Activated naive CD4-positive, alpha-beta T cell treated with anti-CD3 and anti-CD28 coated beads for 36 hours (primary cell): ENCODE measurements at places on chromosomes 7 and 10.

- no peak for DNase-seq
Observed at GRCh38 chr7:157689269-157690057, 352.7 kb downstream of the DNAJB6 start.

DNA sequence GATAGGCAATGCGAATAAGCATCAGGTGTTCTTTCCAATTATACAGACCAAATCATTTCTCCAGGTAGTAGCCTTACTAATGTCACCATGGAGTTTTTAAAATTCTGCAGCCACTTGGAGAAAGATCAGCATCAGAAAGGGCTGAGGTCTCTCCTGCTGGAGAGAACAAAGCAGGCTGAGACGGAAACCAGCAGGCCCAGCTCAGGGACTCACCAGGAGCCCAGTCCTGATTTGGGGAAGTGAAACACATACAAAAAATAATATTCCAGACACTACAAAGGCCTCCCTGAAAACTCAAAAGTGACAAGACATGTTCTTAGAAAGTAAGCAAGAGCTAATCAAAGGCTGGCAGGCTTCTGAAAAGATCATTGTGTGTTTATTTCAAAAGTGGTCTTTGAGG, 207.1 kb upstream of the GHITM start:
- no peak for DNase-seq

- DNase-seq: no peak
Observed at GRCh38 chr10:93751832-93752231, 5.9 kb upstream of the LGI1 start.

DNA sequence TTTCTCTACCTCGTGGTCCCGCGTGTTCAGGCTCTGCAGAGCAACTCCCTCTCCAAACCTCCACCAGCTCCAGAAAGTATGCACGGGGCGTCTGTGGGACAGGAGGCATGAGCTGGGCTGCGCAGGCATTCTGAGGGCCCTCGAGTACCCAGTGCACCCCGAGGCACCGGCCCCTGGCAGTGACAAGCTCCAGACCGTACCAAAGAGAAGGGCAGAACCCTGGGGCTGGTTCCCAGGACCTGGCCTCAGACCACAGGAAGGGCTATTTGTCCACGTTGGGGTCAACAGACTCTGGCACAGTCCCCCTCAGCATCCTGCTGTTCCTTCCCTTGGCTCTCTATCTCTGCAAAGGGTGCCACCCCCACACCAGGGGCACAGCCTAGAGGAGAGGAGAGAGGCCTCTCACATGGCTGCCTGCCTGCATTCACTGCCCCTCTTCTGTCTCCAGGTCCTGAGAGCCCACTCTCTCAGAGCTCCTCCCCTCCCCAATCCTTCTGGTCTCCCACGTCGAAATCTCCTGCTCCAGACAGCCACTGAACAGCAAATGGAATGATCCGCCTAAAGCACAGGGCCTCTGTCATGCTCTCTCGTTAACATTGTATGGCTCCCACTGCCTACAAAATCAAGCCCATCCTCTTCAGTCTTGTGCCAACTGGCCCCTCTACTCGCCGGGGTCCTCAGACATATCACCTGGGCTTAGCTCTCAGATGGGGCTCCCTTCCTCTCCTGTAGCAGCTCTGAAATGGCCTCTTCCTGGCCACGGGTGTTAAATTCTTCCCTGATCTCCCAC, 96.3 kb downstream of the OAT start:
- no peak for DNase-seq

DNA sequence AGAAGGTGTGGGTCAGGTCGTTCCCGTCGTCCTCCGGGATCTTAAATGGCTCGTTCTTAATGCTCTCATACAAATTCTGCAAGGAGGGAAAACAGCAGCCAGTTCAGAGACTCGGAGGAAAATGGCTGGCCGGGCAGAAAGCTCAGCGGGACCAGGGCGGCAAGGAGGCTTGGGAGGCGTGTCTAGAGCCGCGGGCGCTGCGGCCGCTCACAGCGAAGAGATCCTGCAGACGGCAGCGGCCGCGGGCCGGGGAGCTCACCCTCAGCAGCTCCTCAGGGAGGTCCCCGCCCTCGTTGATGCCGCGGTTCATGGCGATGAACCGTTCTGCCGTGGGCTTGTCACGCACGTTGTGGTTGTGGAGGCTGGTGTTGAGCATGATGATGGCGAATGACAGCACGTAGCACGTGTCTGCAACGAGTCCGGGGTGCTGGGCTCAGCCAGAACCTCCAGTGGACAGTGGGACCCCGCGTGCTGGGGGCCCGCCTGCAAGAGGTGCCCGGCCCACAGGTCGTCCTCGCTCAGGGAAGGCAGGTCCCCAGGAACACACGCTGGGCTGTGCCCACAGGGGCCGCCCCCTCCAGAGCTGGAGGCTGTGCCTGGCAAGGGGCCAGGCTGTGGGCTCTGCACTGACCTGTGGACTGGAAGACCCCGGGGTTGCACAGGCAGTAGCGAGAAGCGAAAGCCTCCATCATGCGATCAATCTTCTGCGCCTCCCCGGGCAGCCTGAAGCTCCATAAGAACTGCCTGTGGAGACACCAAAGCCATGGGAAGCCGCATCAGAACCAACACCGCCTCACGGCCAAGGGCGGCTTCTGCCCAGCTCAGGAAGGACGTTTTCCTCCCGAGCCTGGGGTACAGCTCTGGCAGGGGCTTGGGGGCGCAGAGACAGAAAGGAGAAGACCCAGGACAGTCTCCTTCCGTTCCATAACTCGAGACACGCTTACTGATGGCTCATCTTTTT, 101.6 kb downstream of the CYTH3 start:
- no peak for DNase-seq

- DNase-seq: peak; percentile 53
Observed at GRCh38 chr10:115355162-115355760, 262.1 kb downstream of the ATRNL1 start.

GRCh38 chr7:116417593-116418345, 81.8 kb upstream of the CAV2 start:
- DNase-seq: no peak

DNA sequence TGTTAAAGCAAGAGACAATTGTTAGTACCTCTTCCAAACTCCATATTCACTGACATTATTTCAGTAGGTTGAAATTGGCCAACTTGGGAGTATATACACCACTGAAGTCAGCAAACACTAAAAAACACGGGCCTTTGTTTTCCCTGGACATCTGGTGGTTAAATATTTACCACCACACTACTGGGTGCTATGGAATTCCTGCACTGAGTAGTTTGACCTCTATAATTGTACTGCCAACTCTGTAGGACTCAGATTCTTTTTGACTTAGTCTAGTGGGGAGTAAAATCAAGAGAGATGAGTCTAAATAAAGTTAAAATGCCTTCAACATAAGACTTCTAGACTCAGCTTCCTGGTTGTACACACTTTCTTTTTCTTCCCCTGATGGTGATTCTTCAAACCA, 41.3 kb upstream of the TES start:
- no peak for DNase-seq

DNA sequence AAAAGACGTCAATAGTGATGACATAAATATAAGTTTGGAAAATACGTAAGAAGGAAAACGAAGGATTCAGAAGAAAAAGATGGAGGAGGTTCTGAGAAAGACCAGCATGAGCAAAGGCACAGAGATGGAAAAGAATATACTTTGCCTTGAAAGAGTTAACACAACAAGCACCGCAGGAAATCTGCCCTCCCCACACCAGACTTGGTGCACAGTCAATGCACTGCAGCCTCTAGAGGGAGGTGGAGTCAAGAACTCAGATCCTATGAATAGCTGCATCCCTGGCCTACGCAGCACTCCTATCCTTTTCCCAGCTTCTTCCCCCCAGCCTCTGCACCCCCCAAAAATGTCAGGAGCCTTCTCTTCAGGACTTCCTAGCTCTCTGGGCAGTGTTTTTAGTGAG, 1370.6 kb upstream of the LRRTM3 start:
- no peak for DNase-seq

- DNase-seq: no peak
Observed at GRCh38 chr7:29139796-29140195, 6.5 kb downstream of the CPVL start.

DNA sequence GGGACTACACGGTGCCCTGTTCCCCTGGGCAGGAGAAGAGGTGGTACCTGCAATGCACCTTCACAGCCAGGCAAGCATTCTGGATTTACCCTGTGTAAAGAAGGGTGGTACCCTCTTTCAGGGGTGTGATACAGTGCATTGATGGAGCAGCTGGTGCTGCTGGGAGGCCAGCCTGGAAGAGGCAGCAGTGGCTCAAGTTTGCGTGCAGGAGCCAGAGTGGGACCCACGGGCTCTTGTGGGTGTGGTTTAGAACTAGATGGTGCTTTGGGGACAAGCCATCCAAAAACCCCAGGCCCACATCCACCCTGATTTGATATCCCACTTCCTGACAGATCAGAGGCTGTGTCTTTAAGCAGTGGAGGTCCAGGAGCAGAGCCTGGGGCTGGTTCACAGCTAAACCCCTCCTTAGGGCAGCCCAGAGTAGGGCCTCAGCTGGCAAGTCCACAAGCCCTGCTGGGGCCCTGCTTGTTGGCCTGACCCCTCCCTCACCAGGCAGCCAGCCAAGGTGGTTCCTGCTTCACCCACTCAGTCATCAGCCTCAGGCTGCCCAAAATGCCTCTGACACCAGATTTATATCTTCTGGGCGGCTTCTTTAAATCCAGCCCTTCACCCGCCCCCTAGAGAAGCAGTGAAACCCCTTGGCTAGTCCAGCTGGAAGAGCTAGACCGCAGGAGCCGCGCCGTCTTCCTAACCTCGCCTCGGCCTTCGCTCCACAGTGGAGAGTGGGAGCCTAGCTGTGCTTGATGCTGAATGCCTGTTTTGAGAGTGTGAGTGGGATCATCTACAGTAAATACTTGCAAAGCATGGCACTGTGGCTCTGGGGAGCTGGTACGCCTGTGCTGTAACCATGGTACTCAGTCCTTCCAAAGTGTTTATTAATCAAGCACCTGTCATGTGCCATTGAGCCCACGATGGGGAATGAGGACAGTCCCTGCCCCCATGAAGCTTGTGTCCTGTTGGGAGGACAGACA, 1.4 kb upstream of the ASIC3 start:
- no peak for DNase-seq

- DNase-seq: no peak
Observed at GRCh38 chr10:86019141-86019540, 347.5 kb downstream of the GRID1 start.

GRCh38 chr7:47253650-47254080, 328.2 kb downstream of the TNS3 start:
- no peak for DNase-seq

- DNase-seq: peak; percentile 52
Observed at GRCh38 chr7:156929789-156930539, 19.5 kb upstream of the NOM1 start.

DNA sequence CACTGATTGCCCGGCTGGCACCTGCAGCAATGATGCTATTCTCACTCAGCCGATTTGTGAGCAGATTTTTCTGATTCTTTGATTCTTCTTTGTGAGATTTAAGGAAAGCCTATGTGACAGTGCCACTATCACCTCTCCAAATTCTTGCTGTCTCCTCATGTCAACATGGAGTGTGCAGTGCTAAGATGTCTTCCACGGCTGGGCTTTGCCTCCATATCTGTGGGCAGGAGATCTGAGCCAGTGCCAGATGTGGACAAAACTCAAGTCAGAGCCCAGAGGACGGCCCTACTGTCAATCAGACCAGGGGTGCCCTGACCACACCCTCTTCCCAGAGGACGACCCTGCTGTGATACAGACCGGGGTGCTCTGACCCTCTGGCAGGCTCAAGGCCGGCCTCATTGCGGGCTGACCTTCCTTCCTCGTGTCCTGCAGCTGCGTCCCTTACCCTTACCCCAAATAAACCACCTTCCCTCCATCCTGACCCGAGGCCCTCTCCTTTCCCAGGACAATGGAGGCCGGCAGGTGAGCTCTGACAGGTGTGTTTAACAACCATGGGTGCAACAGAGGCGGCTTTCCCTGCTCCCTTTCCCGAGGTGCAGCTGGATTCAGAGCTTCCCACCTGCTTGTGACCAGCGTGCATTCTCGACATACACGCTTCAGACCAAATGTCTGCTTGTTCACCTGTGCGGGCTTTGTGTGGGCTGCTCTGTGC, 221.4 kb downstream of the ADARB2 start:
- no peak for DNase-seq

GRCh38 chr7:14582010-14582409, 320.5 kb downstream of the DGKB start:
- no peak for DNase-seq

DNA sequence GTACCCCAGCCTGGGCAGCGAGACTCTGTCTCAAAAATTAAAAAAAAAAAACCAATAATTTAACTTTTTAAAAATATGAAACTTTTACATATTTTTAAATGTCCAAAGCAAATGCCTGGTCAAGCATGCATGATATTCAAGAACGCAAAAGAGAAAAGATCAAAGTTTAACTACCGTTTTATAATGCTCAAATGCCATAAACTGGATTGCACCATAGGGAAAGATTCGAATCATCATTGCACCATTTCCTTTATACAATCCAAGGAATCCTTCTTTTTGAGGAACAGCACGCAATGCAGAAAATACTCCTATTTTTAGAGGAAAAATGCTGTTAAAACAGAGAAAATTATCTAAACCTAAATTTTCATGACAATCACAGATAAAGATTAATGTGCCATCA, 20.9 kb downstream of the SLC25A16 start:
- no peak for DNase-seq

- no peak for DNase-seq
Observed at GRCh38 chr7:51300762-51301674, 15.6 kb downstream of the COBL start.

- no peak for DNase-seq
Observed at GRCh38 chr10:95767884-95768556, 12.1 kb downstream of the ENTPD1 start.

DNA sequence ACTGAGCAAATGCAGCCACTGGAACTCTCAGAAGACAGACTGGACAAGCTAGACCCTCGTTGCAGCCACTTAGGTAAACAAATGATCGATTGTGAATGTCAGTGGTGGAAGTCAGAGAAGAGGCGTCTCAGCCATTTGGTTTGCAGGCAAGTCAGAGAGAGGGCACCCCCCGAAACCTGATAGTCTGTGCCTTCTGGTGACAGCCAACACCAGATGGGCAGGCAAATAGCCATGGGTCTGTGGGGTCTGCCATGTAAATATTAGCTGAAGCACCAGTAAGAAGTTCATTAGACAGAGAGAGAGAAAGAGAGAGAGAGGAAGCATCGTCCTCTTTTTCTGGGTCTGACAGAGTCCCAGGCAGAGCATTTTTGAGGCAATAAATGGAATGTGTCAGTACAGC, 5.4 kb downstream of the PPP1R17 start:
- DNase-seq: no peak

GRCh38 chr7:144497282-144497681, 93.8 kb upstream of the NOBOX start:
- DNase-seq: no peak

DNA sequence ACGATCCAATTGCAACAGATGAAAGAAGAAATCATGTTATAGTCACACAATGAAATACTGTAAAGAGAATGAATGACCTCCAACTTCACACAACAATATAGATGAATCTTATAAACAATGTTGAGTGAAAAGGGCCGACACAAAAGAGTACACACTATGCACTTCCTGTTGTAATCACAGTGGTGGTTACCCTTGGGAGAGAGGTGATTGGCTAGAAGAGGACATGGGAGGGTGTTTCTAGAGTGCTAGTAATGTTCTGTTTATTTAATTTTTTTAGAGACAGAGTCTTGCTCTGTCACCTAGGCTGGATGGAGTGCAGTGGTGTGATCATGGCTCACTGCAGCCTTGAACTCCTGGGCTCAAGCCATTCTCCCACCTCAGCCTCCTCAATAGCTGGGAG, 82.5 kb downstream of the NDUFB2 start:
- no peak for DNase-seq
